ENCODE measurements at places on chromosomes 5 and 9.

GRCh38 chr5:42502613-42503470 is 79.6 kb downstream of the GHR start:
- no peak for DNase-seq

- DNase-seq: no peak
Measured at GRCh38 chr9:75639971-75640610, 250.4 kb upstream of the PCSK5 start.

DNA sequence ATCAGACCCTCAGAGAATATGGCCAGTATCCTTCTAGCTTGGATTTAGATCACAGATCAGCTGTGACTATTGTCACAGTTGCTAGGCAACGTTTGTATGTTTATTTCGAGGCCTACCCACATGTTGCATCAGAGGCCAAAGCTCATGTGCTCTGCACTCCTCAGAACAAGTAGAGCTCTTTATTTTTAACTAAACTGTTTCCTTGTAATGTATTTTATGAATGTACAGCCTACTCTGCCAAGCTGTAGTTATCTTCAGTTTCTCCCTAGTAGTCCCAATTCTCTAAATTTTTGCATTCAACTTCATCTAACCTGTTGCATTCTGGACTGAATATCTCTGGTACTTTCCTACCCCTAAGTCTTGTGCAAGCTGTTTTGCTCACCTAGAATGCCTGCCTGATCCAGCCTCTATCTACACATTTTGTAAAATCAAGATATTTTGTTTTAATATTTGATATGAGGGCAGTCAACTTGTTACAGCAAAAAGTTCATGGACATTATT is 52.8 kb downstream of the CAST start:
- DNase-seq: no peak

DNA sequence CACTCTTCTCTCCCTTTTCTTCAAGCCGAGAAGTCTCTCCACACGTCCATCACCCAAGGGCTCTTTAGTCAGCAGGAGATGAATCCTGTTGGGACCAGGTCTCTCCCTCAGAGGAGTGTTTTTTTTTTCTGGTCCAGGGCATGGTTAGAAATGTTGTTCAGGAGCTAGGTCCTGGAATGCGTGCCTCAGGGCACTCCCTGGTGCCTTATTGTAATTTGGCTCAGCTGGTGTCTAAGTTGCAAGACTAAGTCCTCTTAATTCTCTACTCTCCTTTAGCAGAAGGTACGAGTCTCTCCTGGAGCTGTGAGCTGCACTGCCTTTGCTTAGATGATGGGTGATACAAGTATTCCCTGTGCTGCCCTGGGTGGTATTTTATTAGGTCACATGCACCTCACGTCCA is 111.9 kb downstream of the CNTLN start:
- no peak for DNase-seq

DNA sequence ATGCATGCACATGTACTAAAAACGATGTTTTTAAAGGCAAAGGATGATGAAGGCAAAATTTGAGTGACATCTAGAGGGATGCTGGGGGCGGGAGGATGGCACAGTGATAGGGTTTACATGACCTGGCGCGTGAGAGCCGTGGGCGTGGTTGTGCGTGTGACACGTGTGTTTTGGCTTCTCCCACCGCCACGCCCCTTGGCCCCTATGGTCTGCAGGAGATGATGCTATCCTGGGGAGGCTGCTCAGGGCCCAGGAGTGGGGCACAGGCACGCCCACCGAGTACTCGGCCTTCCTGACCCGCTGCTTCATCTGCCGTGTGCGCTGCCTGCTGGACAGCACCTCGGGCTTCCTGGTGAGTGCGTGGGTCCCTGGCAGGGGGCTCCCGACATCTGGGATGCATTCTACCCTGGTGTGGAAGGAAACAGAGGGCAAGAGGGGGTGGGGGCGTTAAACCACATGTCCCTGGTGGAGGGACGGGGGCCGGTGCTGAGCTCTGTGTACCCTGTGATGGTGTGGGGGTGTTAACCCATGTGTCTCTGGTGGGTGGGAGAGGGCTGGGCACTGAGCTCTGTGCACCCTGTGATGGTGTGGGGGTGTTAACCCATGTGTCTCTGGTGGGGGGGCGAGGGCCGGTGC is 19.2 kb upstream of the EXOC3 start:
- DNase-seq: no peak

GRCh38 chr5:103867857-103868598 is 305.4 kb upstream of the NUDT12 start:
- no peak for DNase-seq

GRCh38 chr5:15384581-15384980 is 115.4 kb upstream of the FBXL7 start:
- DNase-seq: no peak
